ENCODE measurements at places on chromosomes 1 and 21.

- DNase-seq = no peak
Observed at GRCh38 chr1:4652631-4653327, 1.6 kb upstream of the AJAP1 start.

DNA sequence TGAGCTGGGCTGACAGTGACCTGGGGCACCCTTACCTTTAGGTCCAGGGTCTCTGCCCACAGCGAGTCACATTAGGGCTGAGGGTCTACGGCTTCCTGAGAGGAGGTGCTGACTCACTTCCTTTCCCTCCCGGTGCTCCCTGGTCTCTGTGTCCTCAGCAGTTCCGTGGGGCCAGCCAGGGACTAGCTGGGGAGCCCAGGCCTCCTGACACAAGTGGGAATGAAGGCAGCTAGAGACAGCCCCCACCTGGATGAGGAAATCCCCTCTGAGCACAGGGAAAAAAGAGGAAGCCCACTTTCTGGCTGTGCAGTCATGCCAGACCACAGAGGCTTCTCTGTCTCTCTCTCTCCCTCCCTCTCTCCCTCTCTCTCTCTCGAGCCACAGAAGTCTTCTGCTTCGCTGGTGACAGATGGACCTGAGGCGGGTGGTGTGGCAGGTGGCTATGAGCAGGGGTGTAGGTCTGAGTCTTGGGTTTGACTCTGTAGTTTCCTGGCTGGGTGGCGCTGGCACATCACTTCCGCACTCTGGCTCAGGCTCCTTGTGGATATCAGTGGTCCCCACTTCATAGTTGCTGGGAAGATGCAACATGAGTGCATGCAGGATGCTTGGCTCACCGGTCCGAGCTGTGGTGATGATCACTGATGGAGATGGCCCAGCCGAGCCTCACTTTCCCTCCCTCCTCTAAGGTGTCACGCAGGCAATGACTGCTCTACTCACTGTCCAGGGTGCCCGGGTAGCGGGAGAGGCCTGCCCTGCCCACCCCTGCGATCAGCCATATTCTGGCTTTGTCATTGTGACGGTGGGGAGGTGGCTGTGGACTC lies 3.5 kb downstream of the SLC66A1 start:
- DNase-seq = no peak

DNA sequence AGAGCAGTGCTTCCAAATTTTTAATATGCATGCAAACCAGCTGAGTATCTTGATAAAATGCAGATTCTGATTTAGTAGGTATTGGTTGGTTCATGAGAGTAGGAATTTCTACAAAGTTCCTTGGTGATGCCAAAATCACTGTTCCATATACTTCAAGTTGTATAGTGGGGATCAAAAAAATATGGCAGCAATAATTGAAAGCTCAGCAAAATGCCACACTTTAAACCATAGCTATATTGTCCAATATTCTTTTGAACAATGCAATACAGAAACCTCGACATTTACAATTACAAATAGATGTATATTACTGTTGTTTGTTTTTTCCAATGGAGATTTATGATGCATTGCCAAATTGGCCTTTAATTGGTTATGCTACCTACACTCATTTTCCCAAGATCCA lies 55.7 kb upstream of the NCAM2 start:
- no peak for DNase-seq

DNA sequence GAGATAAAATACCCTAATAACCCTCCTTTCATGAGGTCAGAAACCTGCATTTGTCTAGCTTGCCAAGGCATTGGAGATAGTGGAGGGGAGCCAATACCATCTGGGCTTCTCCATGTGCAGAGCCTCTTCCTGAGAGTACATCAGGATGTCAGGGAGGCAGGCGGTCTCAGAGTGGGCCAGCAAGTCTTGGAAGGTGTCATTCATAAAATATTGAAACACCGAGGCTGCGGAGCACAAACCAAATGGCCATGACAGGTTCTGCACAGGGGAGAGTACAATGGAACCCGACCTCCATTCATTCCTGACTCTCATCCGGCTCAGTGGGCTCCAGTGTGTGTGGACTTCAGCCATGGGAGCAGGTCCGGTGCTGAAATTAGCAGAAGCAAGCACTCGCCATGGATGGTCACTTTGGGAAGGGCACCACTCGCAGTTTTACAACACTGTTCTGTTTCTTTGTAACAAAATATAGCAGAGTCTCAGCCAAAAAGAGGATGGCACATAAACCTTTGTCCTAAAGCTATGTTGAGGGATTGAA lies 446.6 kb downstream of the SIPA1L2 start:
- no peak for DNase-seq

GRCh38 chr1:162846256-162847212 lies 14.4 kb downstream of the CCDC190 start:
- no peak for DNase-seq

DNA sequence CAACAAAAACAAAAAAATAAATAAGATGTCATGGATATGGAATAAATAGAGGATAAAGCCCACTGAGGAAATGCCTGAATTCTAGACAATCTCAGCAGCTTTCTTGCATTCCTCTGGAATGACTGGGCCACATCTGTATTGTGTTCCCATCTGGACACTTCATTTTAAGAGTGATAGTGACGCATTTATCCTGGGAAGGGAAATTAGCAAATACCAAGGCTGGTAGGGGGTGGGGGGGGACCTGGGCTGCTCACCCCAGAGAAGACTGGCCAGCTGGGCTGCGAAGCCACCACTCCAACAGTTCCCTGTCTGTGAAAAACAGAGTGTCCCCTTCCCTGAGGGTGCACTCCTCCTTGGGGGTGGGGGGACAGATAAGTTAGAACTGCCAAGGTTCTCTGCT lies 106.3 kb downstream of the HIVEP3 start:
- DNase-seq = no peak

GRCh38 chr1:201385299-201385891 lies 7.9 kb upstream of the TNNT2 start:
- no peak for DNase-seq

DNA sequence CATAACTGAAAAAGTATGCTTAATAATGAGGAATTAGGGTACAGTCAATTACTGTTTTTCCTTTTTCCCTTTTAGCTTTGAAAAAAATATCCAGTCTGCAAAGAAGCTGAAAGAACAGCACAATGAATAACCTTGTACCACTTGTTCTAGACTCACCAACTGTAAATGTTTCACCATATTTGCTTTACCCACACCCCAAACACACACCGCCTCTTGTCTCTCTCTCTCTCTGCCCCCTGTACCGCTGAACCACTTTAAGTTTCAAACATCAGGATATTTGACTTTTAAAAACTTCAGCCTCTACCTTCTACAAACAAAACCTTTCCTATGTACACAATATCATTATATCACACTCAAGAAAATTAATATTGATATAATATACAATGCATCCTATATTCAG lies 197.1 kb downstream of the COP1 start:
- DNase-seq = no peak

DNA sequence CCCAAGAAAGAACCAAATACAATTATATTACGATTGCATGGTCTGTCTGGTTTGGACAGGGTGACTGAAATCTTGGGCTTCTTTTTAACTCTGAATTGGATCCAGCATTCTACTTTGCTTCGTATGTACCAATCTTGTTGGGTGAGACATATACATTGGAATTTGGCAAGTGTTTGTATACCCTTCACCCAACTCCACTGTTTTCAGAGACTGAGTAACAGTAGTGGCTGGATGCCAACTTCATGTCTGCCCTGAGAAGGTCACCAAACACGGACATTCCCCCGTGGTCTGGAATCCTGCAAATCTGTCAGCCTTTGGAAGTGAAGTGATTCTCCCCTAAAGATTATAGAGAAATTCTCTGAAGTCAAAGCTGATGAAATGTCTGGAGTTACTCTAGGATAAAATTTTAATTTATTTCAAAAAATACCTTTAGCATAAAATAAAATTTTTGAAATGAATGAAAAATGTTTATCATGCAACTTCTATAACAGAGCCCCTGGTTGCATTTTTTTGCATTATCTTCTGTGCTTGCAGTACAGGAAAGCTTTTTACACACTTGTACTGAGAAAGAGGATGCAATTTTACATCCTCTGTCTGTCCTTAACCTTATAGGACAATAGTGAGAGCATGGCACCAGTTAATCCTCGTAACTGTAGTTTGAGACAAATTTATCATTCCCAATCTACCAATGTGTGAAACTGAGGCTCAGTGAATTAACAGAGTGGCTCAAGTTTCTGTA lies 201.8 kb downstream of the DISC1 start:
- no peak for DNase-seq

DNA sequence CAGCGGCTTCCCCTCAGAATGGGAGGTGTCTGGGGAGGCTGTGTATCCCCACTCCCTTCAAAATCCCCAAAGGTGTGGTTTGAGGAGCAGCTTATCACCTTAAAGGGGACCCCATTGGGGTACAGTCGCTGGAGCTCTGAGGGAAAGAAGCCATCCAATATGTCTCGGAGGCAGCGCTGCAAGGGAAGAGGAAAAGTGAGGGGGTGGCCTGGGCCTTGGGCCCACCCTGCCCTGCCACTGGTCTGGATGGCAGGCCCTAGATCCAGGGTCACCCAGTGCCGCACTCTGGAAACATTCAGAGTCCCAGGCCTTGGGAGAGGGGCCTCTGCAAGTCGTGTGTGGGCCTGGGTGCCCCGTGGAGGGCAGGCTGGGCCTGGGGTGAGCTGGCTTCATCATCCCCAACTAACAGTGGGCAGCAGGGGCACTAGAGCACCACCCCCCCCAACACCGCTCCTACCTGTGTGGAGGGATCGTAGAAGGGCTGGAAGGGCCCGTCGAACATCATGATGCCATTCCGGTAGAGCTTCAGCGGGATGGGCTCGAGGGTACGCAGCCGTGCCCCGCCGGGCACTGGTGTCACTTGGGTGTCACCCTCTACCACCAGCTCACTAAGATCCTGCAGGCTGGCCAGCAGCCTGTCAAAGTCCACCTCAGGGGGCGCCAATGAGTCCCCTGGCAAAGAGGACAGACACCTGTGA lies 5.6 kb downstream of the SH3BGRL3 start:
- DNase-seq = no peak

DNA sequence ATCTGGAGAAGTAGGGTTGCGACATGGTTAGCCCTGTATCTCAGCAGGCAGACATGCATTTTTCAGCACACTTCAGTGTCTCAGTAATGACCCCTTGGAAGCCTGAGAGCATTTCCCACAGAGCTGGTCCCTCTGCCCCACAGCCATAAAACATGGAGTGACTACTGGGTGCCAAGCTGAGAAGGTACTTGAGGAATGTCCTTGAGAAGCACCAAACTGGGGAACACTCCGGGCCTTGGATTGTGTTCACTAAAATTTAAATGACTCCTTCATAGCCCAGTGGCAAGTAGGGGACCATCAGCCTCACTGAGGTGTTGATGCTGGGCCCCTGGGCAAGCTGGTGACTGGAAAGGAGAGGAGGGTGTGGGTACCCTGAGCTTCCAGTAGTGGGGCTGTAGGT lies 54.7 kb downstream of the KCNJ6 start:
- DNase-seq = no peak

GRCh38 chr1:84355556-84355955 lies 42.7 kb upstream of the DNASE2B start:
- no peak for DNase-seq

GRCh38 chr1:24388331-24388885 lies 25.2 kb downstream of the STPG1 start:
- no peak for DNase-seq

DNA sequence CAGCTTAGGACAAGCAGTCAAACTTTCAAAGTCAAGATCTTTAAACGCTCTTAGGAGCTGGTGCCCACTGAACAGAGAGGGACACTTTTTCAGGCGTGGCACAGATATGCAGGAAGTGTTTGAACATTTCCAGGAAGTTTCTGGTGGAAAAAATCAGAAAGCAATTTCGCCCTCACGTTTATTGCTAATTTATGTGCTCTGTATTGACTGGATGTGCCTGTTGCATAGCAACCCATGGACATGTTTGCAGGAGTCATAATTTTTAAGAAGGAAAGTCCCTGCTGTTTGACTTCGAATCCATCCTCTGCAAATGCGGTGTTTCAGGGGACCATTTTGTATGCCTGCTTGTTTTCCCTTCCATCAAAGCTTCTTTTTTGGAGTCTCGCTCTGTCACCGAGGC lies 239.9 kb upstream of the IRF2BP2 start:
- DNase-seq = no peak

DNA sequence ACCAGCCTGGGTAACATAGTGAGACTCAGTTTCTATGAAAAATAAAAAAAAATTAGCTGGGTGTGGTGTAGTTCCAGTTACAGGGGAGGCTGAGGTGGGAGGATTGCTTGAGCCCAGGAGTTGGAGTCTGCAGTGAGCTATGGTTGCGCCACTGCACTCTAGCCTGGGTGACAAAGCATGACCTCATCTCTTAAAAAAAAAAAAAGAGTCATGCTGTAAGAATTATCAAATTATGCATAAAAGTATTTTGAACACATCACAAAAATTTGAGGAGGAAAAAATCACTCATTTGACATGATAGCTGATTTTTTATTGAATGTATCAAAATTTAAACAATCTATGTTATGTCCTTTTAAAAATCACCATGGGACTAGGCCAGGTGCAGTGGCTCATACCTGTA lies 17.8 kb downstream of the CCDC30 start:
- DNase-seq = no peak

- no peak for DNase-seq
Observed at GRCh38 chr21:41435706-41436105, 9.7 kb downstream of the MX1 start.

DNA sequence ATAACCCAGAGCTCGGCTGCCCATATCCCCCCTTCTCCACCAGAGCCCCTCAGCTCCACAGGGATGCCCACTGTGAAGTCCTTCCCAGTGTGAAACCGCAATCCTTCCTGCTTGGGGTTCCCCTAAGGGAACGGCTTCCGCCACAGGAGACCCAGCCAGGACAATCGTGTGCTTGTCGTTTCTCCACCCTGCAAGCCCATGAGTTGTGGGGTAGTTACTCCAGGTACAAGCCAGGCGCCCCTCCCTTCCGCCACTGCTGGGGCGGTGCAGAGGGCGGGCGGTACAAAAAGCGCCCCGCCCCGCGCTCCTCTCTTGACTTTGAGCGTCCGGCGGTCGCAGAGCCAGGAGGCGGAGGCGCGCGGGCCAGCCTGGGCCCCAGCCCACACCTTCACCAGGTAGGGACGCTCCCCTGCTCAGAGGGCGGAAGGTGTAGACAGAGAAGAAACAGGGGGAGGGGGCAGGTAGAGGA lies at the start of gene TINAGL1:
Gene TINAGL1 (plus strand): TSS at position 315 of the 469 bp plus-strand sequence. CDS start 634 bp downstream, outside the sequence.
- DNase-seq = no peak

- DNase-seq = no peak
Observed at GRCh38 chr1:115677565-115677964, 35.8 kb downstream of the VANGL1 start.

DNA sequence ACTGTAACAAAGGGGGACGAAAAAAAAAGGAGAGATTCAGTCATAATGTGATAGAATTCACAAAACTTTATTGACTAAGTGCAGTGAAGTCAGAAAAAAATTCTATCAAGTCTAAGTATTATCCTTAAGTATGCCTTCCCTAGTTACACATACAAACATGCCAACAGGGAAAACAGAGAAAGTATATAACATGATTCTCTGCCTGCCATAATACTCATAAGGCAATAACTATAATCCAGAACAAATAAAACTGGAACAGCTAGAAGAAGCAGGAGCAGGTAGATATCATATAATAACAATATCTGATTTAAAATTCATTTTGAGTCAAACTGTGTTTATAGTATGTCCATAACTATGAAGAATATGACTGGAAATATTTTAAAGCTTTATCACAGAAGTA lies 184.3 kb downstream of the FAF1 start:
- DNase-seq = no peak

All from amygdala (tissue), 56 donors.